Progenitor cell of endocrine pancreas (in vitro differentiated cells): ENCODE measurements at places on chromosomes 2 and 18.

- DNase-seq = no peak
These were observed 81.5 kb upstream of the TEX51 start for GRCh38 chr2:126817172-126817571.

GRCh38 chr2:182080493-182080892, 94.8 kb downstream of the PPP1R1C start:
- no peak for DNase-seq

- DNase-seq = no peak
These were observed 393.0 kb downstream of the CDH19 start for GRCh38 chr18:66210875-66211274.

- no peak for DNase-seq
These were observed 447.6 kb upstream of the ID2 start for GRCh38 chr2:8234253-8234652.

DNA sequence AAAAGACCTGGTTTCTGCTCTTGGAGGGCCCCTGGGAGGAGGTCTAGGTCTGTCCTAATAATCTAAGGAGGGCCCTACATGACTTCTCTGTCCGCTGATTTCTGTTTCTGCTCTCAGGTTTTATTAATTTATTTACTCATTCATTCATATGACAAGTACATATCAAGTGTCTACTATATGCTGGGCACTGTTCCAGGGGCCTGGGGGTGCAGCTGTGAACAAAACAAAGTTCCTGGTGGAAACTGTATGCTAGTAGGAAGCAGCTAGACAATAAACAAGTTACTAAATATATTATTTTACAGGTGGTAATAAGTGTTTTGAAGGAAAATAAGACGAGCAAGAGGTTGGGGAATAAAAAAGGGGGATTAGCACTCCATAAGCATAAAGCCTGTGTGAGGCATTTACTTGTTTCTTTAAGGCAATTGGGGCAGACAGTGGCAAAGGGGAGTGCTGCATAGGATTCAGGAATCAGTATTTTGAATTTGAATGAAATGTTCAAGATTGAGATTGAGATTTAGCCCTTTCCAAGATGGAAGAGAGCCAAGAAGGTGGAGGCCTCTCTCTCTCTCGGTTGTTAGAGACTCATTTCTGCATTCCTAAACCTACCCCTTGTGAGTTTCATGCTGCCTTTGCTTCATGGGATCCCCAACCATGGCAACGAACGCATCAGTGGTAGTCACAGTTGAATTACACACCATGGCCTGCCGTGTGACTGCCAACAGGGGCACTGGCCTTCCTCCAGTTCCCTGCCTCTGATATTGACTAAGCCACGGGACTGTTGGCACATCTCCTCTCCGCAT, 28.3 kb downstream of the DRC1 start:
- no peak for DNase-seq

DNA sequence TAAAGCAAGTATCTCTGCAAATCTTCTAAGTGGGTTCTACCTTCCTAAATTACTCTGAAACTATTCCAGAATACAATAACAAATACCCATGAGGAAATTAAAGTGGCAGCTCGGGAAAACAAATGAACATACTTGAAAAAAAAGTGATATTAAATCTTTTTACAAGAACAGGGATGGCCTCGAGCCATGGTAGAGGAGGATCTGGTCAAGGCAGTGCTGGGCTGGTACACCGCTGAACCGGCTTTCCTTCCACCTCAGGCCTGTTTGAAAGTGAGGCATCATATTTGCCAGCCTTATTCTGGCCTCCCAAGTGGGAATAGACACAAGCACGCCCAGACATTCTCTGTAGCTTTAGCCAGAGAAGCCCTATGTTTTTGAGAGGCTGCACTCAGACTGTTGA, 124.5 kb upstream of the CDCA7 start:
- DNase-seq = no peak
